ENCODE measurements at places on chromosomes 1 and 21.

GRCh38 chr1:176692431-176692830, 229.5 kb downstream of the PAPPA2 start:
- no peak for DNase-seq

DNA sequence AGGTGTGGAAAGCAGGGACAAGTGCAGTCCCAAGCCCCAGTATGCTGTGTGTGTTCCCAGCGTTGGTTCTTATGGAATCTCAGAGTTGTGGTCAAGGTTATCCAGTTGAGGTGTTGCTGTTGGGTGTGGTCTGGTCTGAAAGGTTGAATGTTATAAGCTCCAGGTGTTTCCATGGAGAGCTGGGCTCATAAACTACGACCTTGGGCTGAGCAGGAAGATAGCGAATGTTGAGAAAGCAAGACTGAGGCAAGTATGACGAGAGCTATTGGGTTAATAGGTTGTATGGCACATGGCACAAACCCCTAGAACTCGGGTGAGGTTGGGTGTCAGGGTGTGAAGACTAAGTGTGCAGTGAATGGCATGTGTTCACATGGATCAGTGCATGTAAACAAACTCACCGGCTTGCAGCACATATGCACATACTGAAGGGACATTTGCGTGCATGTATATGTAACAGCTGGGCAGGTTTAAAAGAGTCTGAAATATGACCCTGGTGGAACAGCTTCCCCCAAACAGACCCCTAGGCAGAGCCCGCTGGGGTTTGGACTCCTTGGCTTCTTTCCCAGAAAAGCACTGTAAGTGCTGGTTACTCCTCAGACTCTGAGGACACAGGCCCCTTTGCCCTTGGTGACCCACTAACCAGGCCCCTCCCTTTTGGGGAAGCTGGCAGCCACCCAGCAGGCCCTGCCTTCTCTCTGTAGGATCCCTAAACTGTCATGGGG, 117.5 kb downstream of the NAV1 start:
- no peak for DNase-seq

GRCh38 chr1:200561856-200562214, 58.7 kb downstream of the KIF14 start:
- DNase-seq: no peak

DNA sequence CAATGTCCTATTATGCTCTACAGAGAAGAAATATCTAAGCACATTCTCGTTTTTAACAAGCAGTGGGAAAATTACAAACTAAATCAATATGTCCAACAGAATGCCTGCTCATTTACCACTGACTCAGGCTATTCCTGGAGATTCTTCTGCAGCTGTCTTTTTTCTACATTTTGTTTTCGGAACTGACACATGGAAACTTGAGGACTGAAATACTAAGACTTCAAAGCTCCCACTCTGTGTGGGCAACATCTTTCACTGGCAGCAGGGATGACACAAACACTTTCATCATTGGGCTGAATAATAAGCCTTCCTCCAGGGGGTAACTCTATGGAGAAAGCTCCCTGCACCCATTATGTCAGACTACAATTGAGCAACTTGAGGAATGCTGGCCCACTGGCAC, 175.5 kb upstream of the NCAM2 start:
- no peak for DNase-seq

- DNase-seq: no peak
Measured at GRCh38 chr21:32595431-32595830, 10.1 kb upstream of the TCP10L start.

GRCh38 chr1:170071378-170071777, 3.1 kb downstream of the KIFAP3 start:
- no peak for DNase-seq

DNA sequence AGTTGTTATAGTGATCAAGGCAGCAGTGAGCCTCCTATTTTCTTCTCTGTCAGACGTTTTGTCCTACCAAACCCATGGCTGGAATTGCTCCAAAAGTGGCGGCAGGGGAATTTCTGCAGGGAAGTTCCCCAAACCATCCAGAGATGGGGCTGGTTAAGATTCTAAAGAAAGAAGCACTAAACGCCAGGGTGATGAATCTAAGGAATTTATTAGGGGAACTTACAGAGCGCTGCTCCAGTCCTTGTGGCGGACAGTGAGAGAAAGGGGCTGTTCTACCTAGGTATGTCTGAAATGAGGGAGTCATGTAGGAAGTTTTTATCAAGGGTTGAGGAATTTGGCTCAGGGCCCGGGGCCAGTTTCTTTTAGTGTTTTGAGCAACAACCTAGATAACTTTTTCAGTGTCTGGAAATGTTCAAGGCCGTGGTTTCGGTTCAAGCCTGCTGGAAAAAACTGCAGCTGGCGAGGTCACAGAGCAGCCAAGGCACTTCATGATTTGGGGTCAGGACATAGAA, 222.4 kb upstream of the B3GALT2 start:
- DNase-seq: no peak

DNA sequence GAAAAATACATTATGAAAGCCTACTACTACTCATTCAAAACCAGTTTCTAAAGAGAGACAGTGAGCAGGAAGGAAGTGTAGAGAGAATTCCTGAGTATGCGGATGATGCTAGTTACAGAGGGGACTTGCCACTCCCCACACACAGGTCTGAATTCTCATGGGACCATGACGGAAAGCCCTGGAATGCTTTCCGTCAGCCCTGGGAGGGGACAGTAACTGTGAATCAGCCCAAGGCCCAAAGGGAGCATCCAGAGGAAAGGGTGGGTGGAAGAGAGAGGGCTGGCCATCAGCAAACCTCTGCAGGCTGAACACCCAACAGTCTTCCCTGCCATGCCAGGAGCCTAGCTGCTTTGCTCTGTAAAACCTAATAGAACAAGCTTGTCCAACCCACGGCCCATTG, 36.4 kb downstream of the RCSD1 start:
- DNase-seq: no peak

- DNase-seq: no peak
Measured at GRCh38 chr1:207754974-207755700, 3.3 kb downstream of the CD46 start.

- DNase-seq: no peak
Measured at GRCh38 chr21:38909109-38909508, 103.4 kb downstream of the ETS2 start.

DNA sequence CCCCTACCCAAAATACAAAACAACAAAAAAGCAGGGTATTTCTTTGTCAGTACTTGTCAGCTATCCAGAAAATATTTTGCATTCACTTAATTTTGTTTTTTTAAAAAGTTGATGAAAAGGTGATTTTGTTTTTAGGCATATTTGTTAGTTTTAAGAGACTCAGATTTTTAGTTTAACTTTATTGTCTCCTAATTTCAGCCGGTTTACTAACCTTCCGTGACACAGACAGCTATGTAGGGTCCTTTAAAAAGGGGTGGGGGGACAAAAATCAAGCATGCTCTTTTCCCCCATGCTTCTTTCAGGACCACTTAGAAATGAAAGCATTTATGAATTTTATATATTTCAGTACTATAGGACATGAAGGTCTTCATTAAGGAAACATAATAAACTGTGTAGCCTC, 1.6 kb downstream of the PBX1 start:
- no peak for DNase-seq

- no peak for DNase-seq
Measured at GRCh38 chr1:114037962-114038816, 58.9 kb downstream of the OLFML3 start.

DNA sequence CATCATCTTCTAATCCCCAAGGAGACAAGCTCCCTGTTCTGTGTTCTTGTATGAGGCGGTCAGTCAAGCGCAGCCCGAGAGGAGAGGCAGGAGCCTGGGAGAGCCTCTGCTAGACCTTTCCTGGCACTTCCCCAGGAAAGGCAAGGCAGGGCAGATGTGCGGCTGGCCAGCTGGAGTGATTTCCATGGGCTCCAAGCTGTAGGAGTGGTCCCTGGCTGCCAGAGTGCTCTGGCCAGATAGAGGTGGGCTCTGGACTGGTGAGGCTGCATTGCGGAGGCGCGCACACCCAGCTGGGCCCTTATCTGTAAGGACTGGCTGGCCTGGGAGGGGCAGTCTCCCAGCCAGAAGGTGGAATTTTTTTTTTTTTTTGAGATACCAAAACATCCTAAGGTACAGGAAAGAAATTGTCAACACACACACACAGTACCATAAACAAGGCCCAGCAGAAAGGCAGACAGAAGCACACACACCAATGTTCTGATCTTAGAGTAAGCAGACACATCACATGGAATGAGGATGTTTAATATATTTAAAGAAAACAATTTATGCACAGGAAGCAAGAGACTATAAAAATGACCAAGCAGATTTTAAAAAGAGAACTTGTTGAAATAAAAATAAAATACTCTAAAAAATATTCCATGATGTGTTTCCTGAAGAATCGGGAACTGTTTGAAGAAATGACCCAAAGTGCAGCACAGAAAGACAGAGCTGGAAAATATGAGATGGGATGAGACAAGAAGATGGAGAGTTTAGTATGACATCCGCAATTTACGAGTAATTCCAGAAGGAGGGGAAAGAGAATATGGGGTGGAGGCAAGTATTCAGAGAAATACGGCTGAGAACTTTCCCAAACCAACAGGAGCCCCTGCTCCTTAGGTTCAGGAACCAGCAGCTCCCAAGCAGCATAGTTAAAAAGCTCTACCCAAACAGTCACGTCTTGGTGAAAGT, 13.4 kb downstream of the IBA57 start:
- DNase-seq: no peak

DNA sequence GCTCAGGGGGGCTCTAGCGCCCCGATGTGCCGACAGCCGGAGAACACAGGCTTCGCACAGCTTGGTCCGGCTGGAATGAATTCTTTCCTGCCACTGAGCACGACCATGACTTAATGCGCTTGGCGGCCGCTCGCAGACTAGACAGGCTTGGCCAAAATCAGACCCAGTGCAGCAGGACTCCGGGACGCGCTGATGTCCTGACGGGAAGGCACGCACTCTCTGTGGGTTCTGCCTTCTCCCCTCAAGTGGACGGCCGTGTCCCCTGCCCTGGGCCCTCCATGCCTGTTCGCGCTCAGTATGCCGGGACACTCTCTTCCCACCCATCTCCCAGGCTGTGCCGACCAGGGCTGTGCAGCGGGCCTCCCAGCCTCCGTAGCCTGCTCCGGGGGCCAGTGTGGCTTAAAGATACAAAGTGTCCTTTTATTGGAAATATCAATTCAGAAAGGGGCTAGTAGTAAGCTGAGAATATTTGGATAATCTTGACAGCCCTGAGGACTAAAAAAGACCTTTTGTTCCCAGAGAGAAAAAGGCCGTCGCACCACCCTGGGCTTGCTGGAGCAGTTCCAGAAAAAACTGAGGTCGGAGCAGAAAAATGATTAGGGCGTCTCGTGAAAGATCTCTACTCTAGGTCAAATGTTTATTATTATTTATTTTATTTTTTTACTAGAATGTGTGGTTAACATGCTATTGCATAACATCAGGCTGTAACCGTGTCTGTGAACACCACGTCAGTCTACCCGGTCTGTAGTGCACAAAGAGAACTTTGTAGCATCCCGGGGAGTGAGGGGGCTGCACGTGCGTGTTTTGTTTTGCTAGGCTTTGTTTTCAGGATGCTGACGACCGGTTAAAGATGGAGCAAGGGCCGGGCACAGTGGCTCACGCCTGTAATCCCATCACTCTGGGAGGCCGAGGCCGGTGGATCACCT, 88.1 kb upstream of the ARHGEF16 start:
- no peak for DNase-seq

DNA sequence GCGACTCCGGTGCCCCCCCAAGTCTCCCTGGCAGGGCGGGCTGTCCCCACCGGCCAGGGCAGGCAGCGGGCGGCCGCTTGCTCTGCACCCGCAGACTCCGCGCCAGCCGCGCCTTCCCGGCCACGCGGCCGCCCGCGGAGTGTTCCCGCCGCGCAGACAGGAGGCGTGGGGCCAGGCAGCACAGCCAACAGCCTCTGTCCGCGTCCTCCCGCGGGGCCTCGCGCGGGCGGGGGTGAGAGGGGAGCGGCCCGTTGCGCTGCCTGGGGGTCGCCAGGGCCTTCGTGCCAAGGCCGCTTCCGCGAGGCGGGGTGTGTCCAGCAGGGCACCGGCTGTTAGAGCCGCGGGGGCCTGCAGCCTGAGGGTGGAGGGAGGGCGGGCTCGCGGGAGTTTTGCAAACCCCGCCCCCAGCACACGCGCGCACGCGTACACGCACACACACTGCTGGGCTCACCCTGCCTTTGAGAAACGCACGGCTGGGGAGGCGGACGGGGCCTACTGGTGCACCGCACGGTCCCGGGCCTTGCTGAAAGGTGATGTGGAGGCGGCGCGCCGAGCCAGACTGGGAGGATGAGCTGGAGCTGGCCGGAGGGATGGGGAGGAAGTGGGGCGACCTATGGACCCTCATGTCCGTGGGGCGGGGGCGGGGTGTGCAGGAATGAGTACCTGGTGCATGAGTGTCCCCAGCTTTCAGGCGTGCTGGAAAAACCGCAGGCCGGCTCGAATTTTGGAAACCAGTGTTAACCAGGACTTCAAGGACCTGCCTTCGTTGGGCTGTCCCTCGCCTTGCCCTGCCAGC, 41.5 kb downstream of the KIAA1614 start:
- DNase-seq: no peak

- no peak for DNase-seq
Measured at GRCh38 chr1:155064832-155065429, 1.4 kb downstream of the EFNA4 start.

DNA sequence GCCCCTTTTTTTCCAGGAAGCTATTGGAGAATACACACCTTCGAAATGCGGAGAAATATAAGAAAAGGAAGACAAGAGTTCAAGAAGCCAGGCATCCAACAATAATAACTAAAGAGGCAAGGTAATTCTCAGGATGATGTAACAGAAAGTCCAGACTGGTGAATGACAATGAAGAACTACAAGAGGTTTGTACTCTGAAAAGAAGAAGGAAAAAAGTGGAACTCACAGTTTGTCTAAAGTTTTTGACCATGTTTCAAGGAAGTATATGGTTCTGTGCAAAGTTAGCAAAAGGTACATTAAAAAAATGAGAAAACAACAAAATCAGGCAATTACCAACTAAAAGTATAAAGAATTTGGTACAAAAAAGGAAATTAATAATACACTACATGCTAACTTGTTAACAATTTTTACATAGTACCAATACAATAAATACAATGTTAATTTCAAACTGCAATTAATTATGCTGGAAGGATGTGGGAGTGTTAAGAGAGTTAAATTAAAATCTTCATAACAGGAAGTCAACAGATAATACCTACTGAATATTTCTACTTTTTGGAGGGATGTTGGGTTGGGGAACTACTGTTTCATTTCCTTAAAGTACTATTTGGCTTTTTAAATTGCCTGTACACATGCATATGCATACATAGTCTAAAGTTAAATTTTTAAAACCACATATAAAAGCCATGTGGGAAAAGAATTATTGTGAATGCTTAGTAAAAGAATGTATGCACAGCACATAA, 12.9 kb upstream of the CD55 start:
- no peak for DNase-seq

GRCh38 chr1:38476850-38477178, 382.8 kb downstream of the RRAGC start:
- no peak for DNase-seq

Measured in NCI-H748 treated with DMSO at 0.1 percent for 48 hours (cell line).